ENCODE measurements at places on chromosomes 5 and 9.

DNA sequence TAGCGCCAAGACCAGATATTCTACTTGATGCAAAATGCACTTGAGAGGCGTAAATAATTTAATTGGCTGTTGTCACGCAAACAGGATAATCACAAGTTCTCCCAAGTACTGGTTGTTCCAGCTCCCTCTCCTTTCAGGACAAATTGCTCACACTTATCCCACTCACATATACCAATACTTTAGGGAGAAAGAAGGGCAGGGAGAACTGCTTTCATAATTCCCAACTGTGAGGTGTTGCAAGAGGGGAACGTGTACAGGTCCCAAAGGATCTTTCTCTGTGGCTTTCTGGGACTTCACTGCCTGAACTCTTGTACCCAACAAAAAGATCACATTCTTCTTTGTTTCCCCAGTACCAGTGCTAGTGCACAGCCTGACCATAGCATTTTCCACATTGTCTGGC, 21.5 kb upstream of the TGFBI start:
- DNase-seq = no peak

DNA sequence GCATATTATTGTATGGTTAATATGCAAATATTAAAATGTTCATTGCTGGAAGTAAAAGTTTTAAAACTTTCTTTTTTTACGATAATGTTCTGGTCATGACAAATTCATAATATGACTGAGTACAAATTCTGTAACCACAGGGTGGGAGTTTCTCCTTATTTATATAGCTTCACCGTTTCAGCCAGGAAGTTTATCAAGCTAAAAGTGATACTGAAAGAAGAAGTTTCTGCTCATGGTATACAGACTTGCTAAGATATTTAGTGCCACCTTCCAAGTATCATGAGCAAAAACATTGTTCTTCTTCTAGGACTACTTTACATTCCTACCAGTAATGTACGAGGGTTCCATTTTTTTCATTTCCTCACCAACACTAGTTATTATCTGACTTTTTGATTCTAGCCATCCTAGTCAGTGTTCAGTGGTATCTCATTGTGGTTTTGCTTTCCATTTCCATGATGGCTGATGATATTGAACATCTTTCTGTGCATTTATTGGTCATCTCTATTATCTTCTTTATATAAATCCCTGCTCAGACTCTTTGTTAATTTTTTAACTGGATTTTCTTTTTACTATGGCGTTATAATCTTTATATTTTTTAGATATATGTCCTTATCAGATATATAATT, 94.2 kb upstream of the PRRC1 start:
- DNase-seq = no peak

- DNase-seq = no peak
These were observed 165.7 kb upstream of the GPR151 start for GRCh38 chr5:146681585-146682105.

DNA sequence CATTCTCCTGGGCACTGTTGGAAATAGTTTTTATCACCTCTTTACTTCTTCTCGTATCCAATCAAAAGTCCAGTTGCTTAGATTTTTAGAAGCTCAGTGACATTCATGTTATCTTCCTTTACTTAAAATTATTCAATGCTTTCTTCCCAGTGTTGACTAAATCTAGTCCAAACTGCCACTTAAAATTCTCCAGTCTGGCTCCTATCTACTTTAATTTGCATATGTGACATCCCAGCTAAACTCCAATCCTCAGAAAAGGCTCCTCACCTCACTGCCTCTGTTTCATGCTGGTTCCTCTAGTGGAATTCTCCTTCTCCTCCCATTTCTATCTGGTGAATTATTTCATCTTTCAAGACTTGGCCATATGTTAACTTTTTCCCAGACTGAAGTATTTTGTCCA, 1238.7 kb upstream of the WWC1 start:
- no peak for DNase-seq

- peak; percentile 5 for DNase-seq
These were observed 1.0 kb downstream of the PRDM6 start for GRCh38 chr5:123089914-123090660.

- DNase-seq = no peak
These were observed 57.4 kb upstream of the DMRTA1 start for GRCh38 chr9:22389271-22389670.

DNA sequence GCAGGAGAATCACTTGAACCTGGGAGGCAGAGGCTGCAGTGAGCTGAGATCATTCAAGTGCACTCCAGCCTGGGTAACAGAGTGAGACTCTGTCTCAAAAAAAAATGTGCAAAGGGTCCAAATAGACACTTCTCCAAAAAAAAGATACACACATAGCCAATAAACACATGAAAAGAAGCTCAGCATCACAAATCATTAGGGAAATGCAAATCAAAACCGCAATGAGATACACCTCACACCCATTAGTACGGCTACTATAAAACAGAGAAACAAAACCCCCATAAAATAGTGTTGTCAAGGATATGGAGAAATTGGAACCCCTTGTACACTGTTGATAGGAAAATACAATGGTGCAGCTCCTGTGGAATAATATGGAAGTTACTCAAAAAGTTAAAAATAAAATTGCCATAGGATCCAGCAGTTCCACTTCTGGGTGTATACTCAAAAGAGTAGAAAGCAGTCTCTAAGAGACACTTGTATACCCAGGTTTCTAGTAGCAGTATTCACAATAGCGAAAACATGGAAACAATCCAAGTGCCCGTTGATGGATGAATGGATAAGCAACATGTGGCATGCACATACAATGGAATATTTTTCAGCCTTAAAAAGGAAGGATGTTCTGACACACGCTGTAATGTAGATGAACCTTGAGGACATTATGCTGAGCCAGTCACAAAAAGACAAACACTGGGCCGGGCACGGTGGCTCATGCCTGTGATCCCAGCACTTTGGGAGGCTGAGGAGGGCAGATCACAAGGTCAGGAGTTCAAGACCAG, 57.2 kb upstream of the PPARGC1B start:
- peak; percentile 41 for DNase-seq

GRCh38 chr9:38423273-38423972, 831 bp downstream of the IGFBPL1 start:
- peak; percentile 56 for DNase-seq

DNA sequence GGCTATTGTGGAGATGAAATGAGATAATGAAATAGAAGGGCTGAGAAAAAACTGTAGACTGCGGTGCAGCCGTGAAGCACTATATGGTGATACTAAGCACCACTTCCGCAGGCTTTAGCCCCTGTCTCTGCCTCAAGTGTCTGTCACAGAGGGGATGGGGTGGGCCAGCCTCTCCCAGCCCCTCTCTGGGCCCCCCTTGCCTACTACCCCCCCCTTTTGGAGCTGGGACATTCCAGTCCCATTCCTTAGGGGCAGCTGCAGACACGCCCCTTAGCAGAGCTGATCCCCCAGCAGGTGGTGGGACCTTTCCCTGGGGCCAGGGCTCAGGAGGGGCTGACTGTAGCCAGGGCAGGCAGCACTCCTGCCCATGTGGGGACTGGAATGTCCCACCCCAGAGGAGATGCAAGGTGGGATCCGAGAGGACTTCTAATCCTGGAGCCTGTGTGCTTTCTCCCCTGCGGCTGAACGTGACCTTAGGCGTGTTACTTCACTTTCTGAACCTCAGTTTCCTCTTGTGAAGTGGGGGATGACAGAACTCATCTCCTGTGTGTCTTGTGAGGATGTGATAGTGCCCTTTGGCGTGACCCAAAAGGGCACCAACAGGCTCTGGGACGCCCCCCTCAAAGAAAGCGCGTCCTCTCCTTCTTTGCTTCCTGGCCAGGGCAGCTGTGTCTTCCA, 1.9 kb downstream of the N4BP3 start:
- no peak for DNase-seq

DNA sequence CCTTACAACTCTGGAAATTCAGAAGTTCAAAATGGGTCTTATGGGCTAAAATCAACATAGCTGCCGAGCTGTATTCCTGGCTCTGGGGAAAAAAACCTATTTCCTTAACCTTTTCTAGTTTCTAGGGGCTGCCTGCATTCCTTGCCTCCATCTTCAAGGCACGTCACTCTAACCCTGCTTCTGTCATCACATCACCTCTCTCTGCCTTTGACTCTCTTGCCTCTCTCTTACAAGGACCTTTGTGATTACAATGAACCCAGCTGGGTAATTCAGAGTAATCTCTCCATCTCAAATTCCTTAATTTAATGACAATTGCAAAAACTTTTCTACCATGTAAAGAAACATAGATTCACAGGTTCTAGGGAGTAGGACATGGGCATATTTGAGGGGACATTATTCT, 103.1 kb upstream of the SMC2 start:
- no peak for DNase-seq

DNA sequence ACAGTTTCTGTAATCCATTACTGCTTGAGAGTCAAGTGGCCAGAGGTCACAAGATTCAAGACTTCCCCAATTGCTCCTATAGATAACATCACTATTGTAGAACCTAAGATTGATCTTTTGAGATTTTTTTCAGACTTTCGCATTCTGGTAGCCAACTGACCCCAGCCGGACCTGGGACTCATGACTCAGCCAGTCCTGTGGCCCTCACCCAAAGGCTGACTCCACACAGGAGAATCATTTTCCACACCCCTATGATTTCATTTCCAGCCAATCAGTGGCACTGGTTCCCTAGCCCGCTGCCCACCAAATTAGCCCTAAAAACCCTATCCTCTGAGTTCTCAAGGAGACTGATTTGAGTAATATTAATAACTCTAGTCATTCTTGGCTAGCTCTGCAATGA, 36.2 kb downstream of the TARS1 start:
- DNase-seq = no peak

- DNase-seq = no peak
These were observed 54.1 kb downstream of the AP3S1 start for GRCh38 chr5:115895821-115896220.

- no peak for DNase-seq
These were observed 4.6 kb upstream of the MYORG start for GRCh38 chr9:34381323-34381722.

DNA sequence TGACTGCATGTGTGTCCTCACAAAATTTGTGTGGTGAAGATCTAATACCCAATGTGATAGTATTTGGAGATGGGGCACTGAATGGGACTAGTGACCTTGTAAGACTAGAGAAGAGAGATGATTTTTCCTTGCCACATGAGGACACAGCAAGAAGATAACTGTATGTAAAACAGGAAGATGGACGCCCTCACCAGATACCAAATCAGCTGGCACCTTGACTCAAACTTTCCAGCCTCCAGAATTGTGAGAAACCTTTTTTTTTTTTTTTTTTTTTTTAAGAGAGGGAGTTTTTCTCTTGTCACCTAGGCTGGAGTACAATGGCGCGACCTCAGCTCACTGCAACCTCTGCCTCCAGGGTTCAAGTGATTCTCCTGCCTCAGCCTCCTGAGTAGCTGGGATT, 40.3 kb downstream of the UBTD2 start:
- no peak for DNase-seq

- no peak for DNase-seq
These were observed 1.4 kb downstream of the CXCL14 start for GRCh38 chr5:135577421-135577820.

- no peak for DNase-seq
These were observed 28.8 kb upstream of the DAB2 start for GRCh38 chr5:39453606-39454005.

DNA sequence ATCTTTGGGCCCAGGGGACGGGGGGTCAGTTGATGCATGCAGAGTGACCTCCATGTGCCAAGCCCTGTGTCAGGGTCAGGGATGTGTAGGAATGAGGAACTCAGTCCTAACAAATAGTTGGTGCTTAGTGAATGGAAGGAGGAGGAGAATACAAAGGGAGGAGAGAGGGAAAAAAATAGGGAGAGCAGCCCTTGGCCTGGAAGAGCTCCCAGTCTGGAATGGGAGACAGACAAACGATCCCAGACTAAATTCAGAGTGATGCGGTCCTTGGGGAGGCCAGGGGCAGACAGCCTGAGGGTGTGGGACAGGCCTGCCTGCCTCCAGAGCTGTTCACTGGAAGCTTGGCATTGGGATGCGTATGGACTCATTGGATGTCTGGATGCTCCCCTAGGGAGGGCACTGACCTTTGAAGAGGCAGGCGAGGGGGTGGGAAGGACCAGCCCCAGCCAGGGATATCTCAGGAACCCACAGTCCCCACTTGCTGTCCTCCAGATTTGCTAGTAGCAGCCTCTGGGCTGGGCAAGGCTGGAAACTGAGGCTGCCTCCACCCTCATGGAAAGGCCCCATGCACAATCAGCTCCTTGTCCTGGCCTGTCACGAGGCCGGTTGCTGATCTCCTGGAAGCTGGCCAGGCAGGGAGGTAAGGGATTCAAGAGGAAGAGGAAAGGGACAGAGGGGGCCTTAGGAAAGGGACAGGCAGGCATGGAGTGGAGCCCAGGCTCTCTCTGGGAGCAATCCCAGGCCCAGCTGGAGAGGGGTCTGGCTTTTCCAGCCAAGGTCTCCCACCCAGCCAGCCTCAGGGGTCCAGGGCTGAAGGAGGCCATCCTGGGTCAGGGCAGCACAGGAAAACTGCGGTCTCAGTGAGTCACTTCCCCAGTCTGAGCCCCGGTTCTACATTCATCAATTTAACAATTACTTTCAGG, 69.0 kb upstream of the GGTA1 start:
- no peak for DNase-seq

DNA sequence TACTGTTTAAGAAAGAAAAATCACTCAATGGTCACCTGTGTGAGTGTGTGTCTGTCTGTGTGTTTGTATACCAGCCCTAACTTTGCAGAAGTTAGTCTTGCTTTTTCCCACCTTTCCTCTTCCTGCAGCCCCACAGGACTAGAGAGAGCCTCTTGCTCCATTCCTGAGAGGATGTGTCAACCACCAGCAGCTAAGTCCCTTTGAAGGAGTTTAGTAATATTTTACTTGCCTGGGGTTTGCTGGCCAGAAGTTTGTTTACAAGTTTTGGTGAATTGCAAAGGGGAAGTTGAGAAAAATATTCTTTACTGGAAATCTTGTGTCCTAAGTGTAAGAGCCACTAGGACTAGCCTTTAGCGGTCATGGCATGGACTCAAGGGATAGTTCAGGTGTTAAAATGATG, 316.2 kb downstream of the BRINP1 start:
- DNase-seq = no peak

GRCh38 chr9:108386032-108386431, 469.8 kb downstream of the ACTL7B start:
- DNase-seq = no peak

- no peak for DNase-seq
These were observed 379.4 kb downstream of the EBF1 start for GRCh38 chr5:158720281-158720680.

DNA sequence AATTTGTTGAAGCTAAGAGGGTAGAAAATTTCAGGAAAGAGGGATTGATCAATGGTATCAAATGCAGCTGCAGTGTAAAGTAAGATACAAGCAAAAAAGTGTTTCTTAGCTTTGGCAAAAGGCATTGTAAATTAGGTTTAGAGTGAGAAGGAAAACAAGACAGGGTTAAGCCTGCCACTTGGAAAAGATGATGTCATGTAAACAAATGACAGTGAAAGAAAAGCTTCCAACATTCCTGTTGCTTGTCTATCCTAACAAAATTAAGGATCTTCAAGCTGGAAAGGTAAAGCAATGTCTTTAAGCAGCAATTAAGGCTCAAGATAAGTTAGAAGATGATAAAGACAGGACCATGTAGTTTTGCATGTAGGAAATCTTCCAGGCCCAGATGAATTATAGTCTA, 139.1 kb upstream of the PPP2R2B start:
- no peak for DNase-seq

- DNase-seq = no peak
These were observed 123.0 kb upstream of the HAND1 start for GRCh38 chr5:154601014-154601413.

- no peak for DNase-seq
These were observed 72.7 kb upstream of the FCN2 start for GRCh38 chr9:134807716-134808446.

GRCh38 chr9:69657269-69657668, 14.9 kb downstream of the APBA1 start:
- no peak for DNase-seq

- no peak for DNase-seq
These were observed 177.6 kb upstream of the SMARCA2 start for GRCh38 chr9:1837453-1838084.

- peak; percentile 74 for DNase-seq
These were observed 338 bp downstream of the ABHD17B start for GRCh38 chr9:71910650-71911060.
